Central memory CD4-positive, alpha-beta T cell (primary cell): ENCODE measurements at places on chromosomes 2 and 18.

- DNase-seq: no peak
Measured at GRCh38 chr2:31236433-31237205, 2.7 kb downstream of the EHD3 start.

GRCh38 chr2:14569294-14569693 lies 63.2 kb upstream of the LRATD1 start:
- DNase-seq: no peak

- no peak for DNase-seq
Measured at GRCh38 chr2:229856413-229856812, 65.4 kb downstream of the TRIP12 start.

- DNase-seq: no peak
Measured at GRCh38 chr2:65416945-65417344, 15.5 kb downstream of the SPRED2 start.

DNA sequence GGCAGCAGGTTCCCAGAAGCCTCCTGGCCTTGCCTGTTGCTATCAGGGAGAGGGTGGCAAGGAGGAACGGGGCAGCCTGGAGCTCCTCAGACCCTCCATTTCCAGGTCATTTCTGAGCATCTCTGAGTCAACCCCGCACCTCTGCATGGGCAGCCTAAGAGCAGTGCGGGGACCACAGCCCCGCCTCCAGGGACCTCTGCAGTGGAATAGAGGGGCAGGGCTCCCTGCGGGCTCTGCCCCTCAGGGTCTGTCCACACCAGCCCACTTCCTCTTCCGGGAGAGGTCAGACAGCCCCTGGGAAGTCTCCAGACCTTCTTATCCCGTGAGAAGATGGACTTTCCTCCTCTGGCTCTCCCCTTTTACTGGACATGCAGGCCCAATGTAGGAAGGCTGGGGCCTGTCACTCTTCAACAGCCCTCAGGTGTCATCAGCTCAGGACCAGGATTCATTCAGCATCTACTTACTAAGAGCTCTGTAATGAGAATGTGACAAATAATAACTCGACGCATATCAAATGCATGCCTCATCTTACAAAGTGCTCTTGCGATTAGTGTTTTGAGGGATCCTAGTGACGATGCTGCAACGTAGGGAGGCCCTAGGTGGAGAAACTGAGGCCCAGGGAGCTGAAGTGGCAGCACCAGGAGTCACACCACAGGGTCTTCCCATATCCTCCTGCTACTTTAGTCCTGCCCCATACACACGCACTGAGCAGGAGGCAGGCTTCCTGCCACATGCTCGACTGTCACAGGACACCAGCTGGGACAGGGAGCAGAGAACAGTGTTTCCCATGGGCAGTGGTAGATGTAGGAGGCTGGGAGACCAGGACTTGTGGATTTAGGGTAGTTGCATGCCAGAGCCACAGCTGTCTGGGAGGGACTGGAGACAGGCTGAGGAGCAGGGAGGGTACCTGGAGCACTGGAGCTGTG lies 28.0 kb downstream of the SH2D6 start:
- no peak for DNase-seq

DNA sequence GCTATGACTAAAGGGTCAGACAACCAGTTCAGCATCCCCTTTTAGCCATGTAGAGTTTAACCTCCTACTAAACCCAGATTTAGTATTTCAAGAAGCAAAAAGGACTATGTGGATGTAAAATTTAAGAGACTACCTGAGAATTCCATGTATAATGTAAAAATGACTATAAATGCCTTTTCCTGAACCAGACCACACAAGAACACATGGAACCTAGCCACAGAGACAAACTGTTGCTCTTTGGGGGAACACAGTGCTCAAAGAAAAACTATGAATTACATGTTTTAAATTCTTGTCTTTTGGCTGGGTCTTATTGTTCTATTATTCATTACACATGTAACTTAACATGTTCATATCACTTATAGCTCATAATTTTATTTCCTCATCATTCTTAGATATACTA lies 192.8 kb downstream of the DNER start:
- no peak for DNase-seq

DNA sequence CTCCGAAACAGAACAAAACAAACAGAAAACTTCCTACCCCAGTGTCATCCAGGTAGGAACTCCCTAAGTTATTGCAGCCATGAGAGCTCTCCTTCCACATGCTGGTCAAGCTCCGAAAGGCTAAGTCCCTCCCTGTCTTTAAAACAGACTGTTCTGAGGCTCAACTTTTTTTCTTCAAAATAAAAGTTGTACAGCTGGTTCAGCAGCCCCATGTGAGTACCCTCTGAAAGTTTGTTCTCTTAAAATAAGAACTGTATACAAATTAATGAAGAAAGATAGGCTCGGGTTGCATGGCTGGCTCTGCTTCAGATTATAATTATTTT lies at the start of gene PDE1A:
PDE1A (minus strand) TSS at position 119 of the 323 bp plus-strand sequence.
- DNase-seq: no peak

DNA sequence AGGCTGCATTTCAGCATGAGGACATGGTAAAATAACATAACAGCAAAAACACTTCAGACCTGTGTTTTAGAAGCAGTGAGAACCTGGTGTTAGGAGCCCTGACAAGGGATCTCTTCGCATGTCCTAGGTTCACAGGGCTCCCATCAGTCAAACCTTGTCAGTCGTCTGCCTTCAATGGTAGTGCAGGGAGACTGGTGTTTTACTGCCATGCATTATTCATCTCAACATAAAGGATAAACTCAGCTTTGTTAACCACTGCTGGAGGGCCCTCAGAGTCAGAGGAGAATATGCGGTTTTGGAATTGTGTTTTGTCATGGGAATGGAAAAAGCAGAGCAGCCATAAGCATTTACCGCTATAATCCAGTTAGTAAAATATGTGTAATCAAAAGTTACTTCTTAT lies 275.9 kb upstream of the GCFC2 start:
- no peak for DNase-seq

- no peak for DNase-seq
Measured at GRCh38 chr18:70028084-70028483, 80.4 kb upstream of the CD226 start.

- no peak for DNase-seq
Measured at GRCh38 chr2:149389506-149390167, 59.2 kb downstream of the LYPD6 start.

- no peak for DNase-seq
Measured at GRCh38 chr2:20169796-20170703, 54.9 kb downstream of the SDC1 start.

DNA sequence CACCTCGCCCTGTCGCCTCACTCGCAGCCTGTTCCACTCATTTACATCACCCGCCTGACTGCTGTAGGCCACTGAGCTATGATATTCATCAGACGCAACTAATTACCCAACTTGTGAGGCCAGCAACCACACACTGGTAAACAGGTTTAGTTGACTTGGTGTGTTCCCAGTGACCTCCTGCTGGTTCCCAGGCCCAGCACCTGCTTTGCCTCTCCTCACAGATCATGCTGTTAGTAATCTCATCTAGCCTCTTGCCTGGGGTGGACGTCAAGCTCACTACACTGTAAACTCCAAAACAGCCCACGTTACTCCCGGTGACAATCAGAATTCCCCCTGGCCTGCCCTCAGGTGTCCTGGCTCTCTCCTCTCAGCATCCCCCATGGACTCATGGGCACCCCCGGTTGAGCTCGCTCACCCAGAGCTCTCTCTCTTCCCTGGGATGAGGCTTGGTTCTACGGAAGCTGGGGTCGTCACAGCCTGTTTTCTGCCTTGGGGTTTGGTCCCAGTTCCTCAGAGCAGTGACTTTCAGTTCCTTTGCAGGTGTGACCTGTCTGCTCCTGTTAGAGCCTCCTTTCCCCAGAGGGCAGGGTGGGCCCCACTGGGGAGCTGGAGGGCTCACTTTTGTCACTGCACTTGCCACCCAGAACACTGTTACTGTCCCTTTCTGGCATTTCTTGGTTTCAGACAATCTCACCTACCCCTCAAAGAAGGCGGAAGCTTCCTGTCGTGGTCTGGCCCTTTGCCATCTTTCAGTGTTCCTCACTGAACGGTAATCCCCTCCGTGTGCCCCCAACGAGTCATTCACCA lies 40.3 kb downstream of the INPP5D start:
- peak; percentile 60 for DNase-seq

DNA sequence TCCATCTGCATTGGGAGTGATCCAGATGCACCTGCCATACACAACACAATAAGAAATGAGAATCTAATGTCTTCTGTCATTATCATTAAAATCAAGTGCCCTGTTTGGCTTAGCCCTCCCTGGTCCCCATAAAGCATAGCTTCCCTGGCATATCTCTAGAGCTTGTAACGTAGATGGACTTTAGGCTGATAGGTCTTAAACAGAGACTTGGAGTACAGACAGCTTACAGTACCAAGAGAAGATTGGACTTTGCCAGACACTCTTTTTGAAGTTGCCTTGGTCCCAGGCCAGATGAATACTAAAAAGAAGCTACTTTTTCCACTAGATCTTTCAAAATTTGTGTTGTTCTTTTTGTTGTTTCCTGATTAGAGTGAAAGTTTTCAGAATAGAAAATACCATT lies 86.3 kb upstream of the UNC80 start:
- no peak for DNase-seq

- no peak for DNase-seq
Measured at GRCh38 chr2:178208817-178209216, 14.5 kb downstream of the OSBPL6 start.

- DNase-seq: no peak
Measured at GRCh38 chr2:10328670-10329579, 26.2 kb downstream of the HPCAL1 start.

- DNase-seq: no peak
Measured at GRCh38 chr2:58535990-58536389, 294.9 kb upstream of the FANCL start.

DNA sequence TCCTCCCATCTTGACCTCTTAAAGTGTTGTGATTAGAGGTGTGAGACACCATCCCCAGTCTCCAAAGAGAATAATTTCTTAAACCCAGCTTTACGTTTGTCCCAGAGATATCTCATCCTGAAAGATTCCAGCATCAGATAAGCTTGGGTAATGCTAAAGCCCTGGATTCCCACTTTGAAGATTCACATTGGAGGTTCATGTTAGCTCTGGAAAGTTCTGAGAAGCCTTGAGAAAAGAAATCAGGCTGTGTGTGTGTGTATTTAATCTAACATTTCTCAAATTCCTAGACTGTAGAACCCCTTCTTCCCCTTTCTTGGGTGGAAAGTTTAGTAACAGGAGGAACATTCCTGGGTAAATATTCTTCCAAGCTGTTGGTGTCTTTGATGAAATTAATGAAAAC lies 18.0 kb downstream of the ZNF532 start:
- no peak for DNase-seq

DNA sequence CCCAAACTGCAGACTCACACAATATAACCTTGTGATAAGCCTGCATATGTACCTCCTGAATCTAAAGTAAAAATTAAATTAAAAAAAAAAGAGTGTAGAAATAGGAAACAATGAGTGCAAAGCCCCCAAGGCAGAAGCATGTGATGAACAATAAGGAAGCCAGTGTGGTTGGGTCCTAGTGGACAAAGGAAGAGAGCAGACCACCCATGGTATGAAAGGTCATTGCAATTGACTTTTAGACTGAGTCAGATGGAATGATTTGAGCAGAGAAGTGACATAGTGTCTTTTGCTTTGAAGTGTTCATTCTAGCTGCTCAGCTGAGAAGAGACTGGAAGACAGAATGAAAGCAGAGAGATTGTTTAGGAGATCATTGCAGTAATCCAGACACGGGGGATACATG lies 417.1 kb downstream of the RAD51AP2 start:
- DNase-seq: no peak

- DNase-seq: no peak
Measured at GRCh38 chr2:43078301-43078700, 148.1 kb downstream of the ZFP36L2 start.

DNA sequence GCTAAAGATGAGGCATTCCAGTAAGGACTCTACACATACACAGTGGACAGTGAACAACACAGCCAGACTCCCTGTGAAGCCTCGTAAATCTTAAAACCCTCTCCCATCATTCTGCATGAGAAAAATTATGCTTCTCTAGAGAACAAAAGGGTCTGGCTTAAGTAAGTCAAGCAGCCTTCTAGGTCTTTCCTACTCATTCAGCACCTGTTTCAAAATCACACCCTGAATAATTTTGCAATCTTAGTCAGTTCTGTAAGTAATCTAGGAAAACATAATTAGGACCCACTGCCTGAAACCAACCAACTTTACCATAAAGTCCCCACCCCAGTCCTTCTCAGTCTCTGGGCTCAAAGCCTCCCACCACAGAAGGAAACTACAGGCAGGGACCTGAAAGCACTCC lies 19.7 kb downstream of the IAH1 start:
- DNase-seq: no peak

DNA sequence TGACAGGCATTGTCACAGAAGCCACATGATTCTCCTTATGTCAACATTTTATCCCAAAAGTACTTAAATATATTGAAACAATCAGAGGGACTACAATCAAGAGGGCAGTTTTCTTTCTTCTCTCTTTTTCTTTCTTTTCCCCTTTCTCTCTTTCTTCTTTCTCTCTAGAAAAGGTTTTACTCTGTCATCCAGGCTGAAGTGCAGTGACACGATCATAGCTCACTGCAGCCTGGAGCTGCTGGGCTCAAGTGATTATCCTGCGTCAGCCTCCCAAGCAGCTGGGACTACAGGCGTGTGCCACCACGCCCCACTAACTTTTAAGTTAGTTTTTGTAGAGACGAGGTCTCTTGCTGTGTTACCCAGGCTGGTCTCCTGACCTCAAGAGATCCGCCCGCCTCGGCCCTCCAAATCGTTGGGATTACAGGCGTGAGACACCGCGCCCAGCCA lies 1.0 kb upstream of the PRKD3 start:
- no peak for DNase-seq

DNA sequence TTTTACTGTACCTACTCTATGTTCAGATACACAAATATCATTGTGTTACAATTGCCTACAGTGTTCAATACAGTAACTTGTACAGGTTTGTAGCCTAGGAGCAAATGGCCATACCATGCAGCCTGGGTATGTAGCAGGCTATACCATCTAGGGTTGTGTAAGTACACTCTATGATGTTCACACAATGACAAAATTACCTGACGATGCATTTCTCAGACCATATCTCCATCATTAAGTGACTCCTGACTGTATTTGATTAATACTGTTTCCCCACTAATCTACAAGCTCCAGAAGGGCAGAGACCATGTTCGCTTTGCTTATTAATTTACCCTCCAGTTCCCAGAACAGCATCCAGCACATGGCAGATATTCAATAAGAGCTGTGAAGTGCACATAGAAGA lies 372.2 kb downstream of the METTL4 start:
- no peak for DNase-seq

DNA sequence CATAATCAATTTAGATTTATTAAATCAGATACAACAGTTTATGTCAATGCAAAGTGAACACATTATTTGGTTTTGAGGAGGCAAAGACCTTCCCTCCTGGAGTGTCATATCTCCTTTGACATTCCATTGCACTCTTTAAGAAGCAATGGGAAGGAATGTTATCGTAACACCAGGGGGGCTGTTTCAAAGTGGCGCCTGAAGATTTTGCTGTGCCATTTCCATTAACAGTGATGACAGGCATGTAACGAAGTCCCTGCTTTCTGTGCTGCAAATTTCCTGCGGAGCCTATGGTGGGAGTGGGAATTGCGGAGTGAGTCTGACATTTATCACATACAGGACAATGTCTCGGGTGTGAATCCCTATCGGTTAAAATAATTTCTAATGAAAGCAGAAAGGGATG lies 499.6 kb upstream of the RAB6C start:
- no peak for DNase-seq

- DNase-seq: no peak
Measured at GRCh38 chr2:233233618-233234230, 17.7 kb upstream of the ATG16L1 start.

- peak; percentile 8 for DNase-seq
Measured at GRCh38 chr18:21194871-21195771, 46.9 kb upstream of the GREB1L start.
